Activated T-helper 2 cell treated with anti-CD3 and anti-CD28 coated beads, Interferon-gamma antibody, Interleukin-2, Interleukin-4, amounts not matched to agents 10 μg/mL and 5 μg/mL and 100 μg/mL, durations not matched to agents 14 hours and 24 hours and 36 hours (primary cell): ENCODE measurements at places on chromosomes 5 and 9. TPM values are rescaled to one million over a fixed set of nuclear protein-coding genes. Genes with fewer than 3 reads are reported as not detected.
A peak's percentile ranks its signal among the peaks of the same experiment; 100 is the strongest.

DNA sequence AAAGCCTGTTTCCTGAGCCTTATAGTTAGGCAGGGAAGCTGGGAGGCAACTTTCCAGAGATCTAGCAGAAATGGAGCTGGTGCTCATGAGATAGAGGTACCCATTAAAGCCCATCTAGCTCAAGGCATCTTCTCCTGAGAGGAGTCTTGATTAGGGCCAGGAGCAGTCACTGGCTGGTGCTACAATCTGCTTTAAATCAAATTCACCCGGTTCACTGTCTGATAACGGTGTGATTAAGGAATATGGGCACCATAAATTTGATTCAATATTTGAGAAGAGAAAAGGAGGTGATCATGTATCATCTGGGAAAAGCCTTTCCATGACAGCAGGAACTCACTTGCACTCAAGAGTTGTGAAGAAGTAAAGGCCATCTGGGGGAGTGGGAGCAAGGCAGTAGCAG is 23.9 kb upstream of the NR5A1 start:
- H3K4me1 ChIP-seq, result no peaks in the 10 kb centered on the region
- no peak overlapping the region for H3K4me3 ChIP-seq
- no peak for DNase-seq
- peaks cover 3% of the 10 kb centered on the region for H3K27me3 ChIP-seq

- DNase-seq, result no peak
- peaks cover 7% of the 10 kb centered on the region for H3K36me3 ChIP-seq
- H3K27me3 ChIP-seq, result no peaks in the 10 kb centered on the region
- peaks cover 24% of the 10 kb centered on the region for H3K4me1 ChIP-seq
Measured at GRCh38 chr9:15249042-15249818, 57.8 kb downstream of the TTC39B start.

DNA sequence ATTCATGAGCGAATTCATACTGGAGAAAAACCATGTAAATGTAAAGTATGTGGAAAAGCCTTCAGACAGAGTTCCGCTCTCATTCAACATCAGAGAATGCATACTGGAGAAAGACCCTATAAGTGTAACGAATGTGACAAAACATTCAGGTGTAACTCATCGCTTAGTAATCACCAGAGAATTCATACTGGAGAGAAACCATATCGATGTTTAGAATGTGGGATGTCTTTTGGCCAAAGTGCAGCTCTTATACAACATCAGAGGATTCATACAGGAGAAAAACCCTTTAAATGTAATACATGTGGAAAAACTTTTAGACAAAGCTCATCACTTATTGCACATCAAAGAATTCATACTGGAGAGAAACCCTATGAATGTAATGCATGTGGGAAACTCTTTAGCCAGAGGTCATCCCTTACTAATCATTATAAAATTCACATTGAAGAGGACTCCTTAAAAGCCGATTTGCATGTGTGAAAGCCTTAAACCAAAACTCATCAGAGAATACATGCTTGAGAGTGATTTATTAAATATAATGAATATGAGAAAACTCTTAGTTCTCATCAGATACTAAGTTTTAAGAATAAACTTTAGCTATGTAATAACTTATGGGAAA is 11.8 kb upstream of the ZFP2 start:
- DNase-seq, result no peak
- no peaks in the 10 kb centered on the region for H3K4me1 ChIP-seq
- no peak overlapping the region for H3K27ac ChIP-seq
- no peaks in the 10 kb centered on the region for H3K27me3 ChIP-seq
- no peak overlapping the region for H3K4me3 ChIP-seq

- peaks cover 8% of the 10 kb centered on the region for H3K4me1 ChIP-seq
- no peak overlapping the region for H3K4me3 ChIP-seq
- DNase-seq, result peak; percentile 45
Measured at GRCh38 chr9:71806901-71807307, 38.6 kb upstream of the CEMIP2 start.

DNA sequence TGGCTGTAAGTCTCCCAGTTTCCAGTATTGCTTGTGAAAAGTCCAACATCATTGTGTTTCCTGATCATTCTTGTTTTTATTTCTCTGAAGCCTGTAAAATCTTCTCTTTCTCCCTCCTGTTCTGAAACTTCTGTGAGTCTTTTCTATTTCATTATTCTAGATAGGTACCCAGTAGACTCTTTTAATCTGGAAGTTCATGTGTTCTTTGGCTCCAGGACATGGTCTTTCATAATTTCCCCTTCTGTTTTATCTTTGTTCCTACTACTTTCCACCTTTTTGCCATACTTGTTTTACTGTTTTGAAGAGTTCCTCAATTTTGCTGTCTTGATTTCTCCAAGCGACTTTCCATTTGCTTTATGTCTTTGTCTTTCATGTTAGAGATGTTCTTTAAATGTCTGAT is 168.1 kb downstream of the APBA1 start:
- H3K4me3 ChIP-seq, result no peak overlapping the region
- H3K27me3 ChIP-seq, result no peaks in the 10 kb centered on the region
- DNase-seq, result no peak

GRCh38 chr5:56908942-56909293 is 478 bp upstream of the SETD9 start:
- H3K36me3 ChIP-seq, result peaks cover 8% of the 10 kb centered on the region
- peaks cover 22% of the 10 kb centered on the region for H3K4me1 ChIP-seq
- H3K27me3 ChIP-seq, result peaks cover 13% of the 10 kb centered on the region
- DNase-seq, result no peak
- H3K4me3 ChIP-seq, result peak overlapping the region; percentile 86

DNA sequence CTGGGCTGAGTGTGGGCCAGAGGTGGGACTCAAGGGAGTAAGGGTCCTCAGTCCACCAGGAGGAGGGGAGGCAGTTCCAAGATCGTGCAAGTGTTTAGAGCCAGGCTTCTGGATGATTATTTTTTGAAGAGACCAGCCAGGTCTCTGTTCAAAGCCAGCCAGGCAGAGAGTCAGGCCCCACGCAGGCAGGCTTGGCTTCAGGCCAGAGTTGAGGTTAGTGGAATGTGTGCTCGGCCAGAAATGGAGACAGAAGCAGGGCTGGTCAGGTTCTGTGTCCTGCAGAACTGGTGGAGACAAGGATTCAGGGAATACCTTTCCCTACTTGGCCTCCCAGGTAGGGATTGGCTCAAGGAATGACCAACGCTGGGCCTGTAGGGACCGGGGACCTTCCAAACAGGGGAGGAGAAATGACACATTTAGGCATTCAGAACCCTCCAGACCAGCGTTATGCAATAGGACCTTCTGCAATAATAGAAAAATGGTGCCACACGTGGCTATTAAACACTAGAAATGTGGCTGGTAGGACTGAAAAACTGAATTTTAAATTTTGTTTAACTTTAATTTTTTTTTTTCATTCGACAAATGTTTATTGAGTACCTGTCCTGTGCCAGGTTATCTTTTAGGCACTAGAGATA is 106.2 kb downstream of the CMYA5 start:
- DNase-seq, result no peak
- H3K36me3 ChIP-seq, result no peaks in the 10 kb centered on the region
- H3K4me1 ChIP-seq, result peaks cover 4% of the 10 kb centered on the region
- H3K4me3 ChIP-seq, result no peak overlapping the region
- no peak overlapping the region for H3K27ac ChIP-seq

GRCh38 chr9:2086971-2087370 is 71.8 kb downstream of the SMARCA2 start:
- H3K27me3 ChIP-seq, result no peaks in the 10 kb centered on the region
- no peak overlapping the region for H3K4me3 ChIP-seq
- H3K36me3 ChIP-seq, result peaks cover 88% of the 10 kb centered on the region
- H3K27ac ChIP-seq, result peak overlapping the region; percentile 48

DNA sequence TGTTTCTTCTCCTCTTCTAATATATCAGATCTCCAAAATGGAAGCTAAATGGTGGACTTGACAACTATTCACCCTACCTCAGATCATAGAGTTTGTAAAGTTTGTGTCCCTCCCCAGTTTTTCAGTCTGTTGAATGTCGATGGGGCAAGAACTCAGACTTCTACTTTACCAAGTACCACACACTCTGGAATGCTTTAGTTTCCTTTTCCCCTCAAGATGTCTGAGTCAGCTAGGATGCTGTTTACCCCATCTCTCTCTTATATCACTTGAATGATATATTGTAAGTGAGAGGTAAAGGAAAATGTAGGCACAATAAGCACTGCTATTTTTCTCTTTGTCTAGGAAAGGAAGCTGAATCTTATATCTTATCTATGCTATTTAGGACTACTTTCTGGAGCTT is 25.9 kb upstream of the TAL2 start:
- no peak for DNase-seq
- H3K4me3 ChIP-seq, result no peak overlapping the region
- no peak overlapping the region for H3K27ac ChIP-seq
- no peaks in the 10 kb centered on the region for H3K4me1 ChIP-seq
- H3K27me3 ChIP-seq, result no peaks in the 10 kb centered on the region

DNA sequence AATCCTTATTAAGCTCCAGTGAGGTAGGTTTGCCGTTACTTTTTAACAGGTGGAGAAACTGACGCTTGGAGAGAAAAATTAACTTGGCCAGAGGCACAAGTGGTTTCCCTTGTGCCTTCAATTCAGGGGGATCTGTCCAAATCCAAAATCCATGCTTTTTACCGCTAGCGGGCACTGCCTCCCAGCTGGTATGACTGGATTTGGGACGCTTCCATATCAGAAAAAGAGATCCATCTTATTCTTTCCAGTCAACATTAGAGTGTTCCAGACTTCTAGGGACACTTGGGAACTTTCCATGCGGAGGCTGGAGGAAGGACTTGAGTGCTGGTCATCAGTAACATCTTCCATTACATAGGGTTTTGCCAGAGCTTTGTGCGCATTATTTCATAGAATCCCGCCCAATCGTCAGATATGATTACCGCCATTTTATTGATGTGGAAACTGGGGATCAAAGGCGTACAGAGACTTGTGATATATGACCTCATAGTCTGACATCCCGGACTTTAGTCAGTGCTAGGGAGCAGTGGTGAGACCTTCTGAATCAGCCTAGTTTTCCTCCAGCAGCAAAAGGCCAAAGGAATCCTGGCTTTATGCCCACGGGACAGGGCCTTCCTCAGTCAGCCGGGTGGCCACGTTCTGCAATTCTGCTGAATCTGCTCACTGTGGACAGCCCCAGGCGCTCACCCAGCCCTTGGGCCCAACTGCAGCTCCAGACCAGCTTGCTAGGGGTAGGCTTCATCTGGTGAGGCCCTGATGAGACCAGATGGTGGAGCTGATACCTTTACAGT is 1.1 kb upstream of the GNPDA1 start:
- H3K4me1 ChIP-seq, result peaks cover 67% of the 10 kb centered on the region
- peak overlapping the region; percentile 96 for H3K27ac ChIP-seq
- H3K27me3 ChIP-seq, result no peaks in the 10 kb centered on the region
- peak overlapping the region; percentile 81 for H3K4me3 ChIP-seq
- peaks cover 18% of the 10 kb centered on the region for H3K36me3 ChIP-seq

DNA sequence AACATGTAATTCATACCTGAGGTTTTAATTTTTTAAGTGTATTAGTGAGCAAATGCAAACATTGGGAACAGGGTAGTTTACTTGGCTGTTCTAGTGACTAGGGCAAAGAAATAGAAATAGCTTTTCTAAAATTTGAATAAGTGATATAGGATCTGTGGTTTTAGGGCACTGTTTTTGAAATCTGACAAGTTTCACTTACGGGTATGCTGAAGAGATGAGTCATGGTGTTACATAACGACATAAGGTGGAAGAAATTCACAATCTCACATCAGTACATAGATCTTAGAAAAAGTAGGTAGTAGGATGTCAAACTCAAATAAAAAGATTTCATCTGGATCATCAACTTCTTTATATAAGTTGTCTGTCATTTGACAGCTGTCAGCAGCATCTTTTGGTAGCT is 772.3 kb downstream of the MAT2B start:
- H3K4me3 ChIP-seq, result no peak overlapping the region
- H3K27me3 ChIP-seq, result no peaks in the 10 kb centered on the region
- H3K36me3 ChIP-seq, result no peaks in the 10 kb centered on the region

- no peaks in the 10 kb centered on the region for H3K4me1 ChIP-seq
- DNase-seq, result no peak
- H3K27ac ChIP-seq, result no peak overlapping the region
Measured at GRCh38 chr9:130119519-130120298, 52.5 kb upstream of the NCS1 start.

- no peak for DNase-seq
- peaks cover 11% of the 10 kb centered on the region for H3K36me3 ChIP-seq
- H3K27ac ChIP-seq, result no peak overlapping the region
- no peaks in the 10 kb centered on the region for H3K27me3 ChIP-seq
Measured at GRCh38 chr5:140282266-140282665, 20.6 kb downstream of the PFDN1 start.

GRCh38 chr5:52784737-52785136 is 3.0 kb upstream of the ITGA1 start:
- H3K4me1 ChIP-seq, result peaks cover 23% of the 10 kb centered on the region
- DNase-seq, result no peak
- peaks cover 50% of the 10 kb centered on the region for H3K27me3 ChIP-seq

- no peak overlapping the region for H3K4me3 ChIP-seq
- no peaks in the 10 kb centered on the region for H3K36me3 ChIP-seq
- H3K27me3 ChIP-seq, result no peaks in the 10 kb centered on the region
- no peak overlapping the region for H3K27ac ChIP-seq
Measured at GRCh38 chr9:11709567-11709966, 983.6 kb upstream of the TYRP1 start.

- H3K27ac ChIP-seq, result peak overlapping the region; percentile 57
- peaks cover 13% of the 10 kb centered on the region for H3K27me3 ChIP-seq
- no peak for DNase-seq
- peaks cover 24% of the 10 kb centered on the region for H3K4me1 ChIP-seq
Measured at GRCh38 chr5:159216454-159216853, 7.1 kb upstream of the RNF145 start.

- no peak overlapping the region for H3K27ac ChIP-seq
- no peak overlapping the region for H3K4me3 ChIP-seq
- no peak for DNase-seq
Measured at GRCh38 chr9:26685818-26686217, 206.8 kb downstream of the CAAP1 start.

DNA sequence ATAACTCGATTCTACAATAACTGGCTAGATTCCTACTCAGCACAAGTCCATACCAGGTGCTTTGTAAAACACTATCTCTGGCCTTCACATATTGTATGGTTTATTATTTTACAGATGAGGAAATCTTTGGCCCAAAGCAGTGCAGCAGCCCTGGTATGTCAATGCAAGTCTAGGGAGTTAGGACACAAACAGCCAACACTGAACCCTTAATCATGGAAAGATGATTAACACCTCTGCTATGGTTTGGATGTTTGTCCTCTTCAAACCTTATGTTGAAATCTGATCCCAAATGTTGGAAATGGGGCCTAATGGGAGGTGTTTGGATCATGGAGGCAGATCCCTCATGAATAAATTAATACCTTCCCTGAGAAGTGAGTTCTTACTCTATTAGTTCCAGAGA is 76.6 kb downstream of the MAPKAP1 start:
- no peak overlapping the region for H3K27ac ChIP-seq
- no peak for DNase-seq
- H3K4me3 ChIP-seq, result no peak overlapping the region
- H3K36me3 ChIP-seq, result no peaks in the 10 kb centered on the region

- no peak overlapping the region for H3K27ac ChIP-seq
- DNase-seq, result no peak
- H3K4me3 ChIP-seq, result no peak overlapping the region
- H3K36me3 ChIP-seq, result no peaks in the 10 kb centered on the region
- H3K27me3 ChIP-seq, result no peaks in the 10 kb centered on the region
- no peaks in the 10 kb centered on the region for H3K4me1 ChIP-seq
Measured at GRCh38 chr5:150234576-150235499, 45.0 kb downstream of the SLC6A7 start.

- H3K4me1 ChIP-seq, result no peaks in the 10 kb centered on the region
- DNase-seq, result no peak
- no peaks in the 10 kb centered on the region for H3K36me3 ChIP-seq
- H3K4me3 ChIP-seq, result no peak overlapping the region
- no peaks in the 10 kb centered on the region for H3K27me3 ChIP-seq
Measured at GRCh38 chr9:81022177-81022576, 667.2 kb downstream of the TLE1 start.

SLC6A19 gene
- total RNA-seq, result not detected in 2 replicates

MCIDAS gene
- not detected in 2 replicates for total RNA-seq

CLIC3 gene
- total RNA-seq, result not detected in 2 replicates

NME5 gene
- not detected in 2 replicates for total RNA-seq

CDKN2B gene
- 0.62 and 0.69 TPM in 2 replicates for total RNA-seq
